Panc1 (cell line): ENCODE measurements at places on chromosomes 6 and 20. TPM values are rescaled to one million over a fixed set of nuclear protein-coding genes. Genes with fewer than 3 reads are reported as not detected.

The LPA gene
- total RNA-seq, result 0.21 TPM

The STMND1 gene
- total RNA-seq, result not detected

The NEURL2 gene
- total RNA-seq, result 3.0 TPM

The CDH26 gene
- total RNA-seq, result 0.46 TPM

The DTNBP1 gene
- total RNA-seq, result 29.3 TPM

DNA sequence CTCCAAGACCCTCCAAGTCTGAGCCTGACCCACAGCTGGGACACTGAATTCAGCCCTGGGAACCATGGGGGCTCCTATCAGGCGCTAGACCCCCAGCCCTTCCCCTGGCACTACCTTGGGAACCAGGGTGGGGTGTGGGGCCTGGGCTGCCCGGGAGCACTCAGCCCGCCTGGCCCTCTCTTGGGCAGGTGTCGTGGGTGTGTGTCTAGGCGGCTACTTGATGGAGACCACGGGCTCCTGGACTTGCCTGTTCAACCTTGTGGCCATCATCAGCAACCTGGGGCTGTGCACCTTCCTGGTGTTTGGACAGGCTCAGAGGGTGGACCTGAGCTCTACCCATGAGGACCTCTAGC is 14.6 kb downstream of the SLC17A9 start:
- no peaks in the 10 kb centered on the region for H3K36me3 ChIP-seq
- H3K4me3 ChIP-seq, result no peak overlapping the region
- no peaks in the 10 kb centered on the region for H3K27me3 ChIP-seq
- no peak overlapping the region for H3K27ac ChIP-seq
- DNase-seq, result no peak
- H3K4me1 ChIP-seq, result no peaks in the 10 kb centered on the region

DNA sequence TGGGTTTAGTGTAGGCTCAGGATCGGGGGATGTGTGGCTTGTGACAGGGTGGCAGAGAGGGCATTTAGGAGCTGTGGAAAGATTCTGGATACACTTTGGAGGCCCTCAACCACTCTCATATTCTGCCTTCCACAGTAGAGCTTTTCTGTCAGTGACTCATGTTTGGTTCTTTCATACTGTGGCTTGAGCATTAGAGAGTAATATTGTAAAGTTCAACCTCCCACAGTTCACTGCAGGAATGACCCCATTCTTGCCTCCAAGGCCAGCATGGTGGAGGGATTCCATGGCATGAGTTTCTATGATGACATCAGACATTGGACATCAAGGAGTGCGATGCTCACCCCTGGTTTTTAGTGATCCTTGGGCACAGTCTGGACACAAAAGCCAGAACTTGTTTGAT is 50.9 kb downstream of the DTD1 start:
- no peaks in the 10 kb centered on the region for H3K27me3 ChIP-seq
- no peaks in the 10 kb centered on the region for H3K36me3 ChIP-seq
- DNase-seq, result no peak
- H3K4me1 ChIP-seq, result no peaks in the 10 kb centered on the region
- no peak overlapping the region for H3K27ac ChIP-seq

DNA sequence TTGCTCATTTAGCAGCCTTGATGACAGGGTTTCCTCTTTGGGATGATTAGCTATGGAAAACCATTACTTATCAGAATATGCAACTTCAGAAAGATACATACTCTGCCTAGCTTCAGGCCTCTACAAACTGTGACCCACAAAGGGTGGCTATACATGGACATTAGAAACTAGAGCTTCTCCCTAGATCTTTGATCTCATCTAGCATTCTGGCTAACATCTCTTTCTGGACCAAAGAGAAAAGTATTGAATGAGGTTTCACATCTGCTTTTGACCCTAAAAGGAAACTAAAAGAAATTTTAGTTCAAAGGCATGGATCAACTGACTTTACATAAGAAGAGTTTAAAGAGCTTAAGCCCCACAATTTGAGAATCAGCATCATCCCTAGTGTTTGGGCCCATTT is 12.4 kb upstream of the HMGN3 start:
- DNase-seq, result no peak
- no peaks in the 10 kb centered on the region for H3K4me1 ChIP-seq
- no peak overlapping the region for H3K27ac ChIP-seq
- no peak overlapping the region for H3K4me3 ChIP-seq
- no peaks in the 10 kb centered on the region for H3K27me3 ChIP-seq

DNA sequence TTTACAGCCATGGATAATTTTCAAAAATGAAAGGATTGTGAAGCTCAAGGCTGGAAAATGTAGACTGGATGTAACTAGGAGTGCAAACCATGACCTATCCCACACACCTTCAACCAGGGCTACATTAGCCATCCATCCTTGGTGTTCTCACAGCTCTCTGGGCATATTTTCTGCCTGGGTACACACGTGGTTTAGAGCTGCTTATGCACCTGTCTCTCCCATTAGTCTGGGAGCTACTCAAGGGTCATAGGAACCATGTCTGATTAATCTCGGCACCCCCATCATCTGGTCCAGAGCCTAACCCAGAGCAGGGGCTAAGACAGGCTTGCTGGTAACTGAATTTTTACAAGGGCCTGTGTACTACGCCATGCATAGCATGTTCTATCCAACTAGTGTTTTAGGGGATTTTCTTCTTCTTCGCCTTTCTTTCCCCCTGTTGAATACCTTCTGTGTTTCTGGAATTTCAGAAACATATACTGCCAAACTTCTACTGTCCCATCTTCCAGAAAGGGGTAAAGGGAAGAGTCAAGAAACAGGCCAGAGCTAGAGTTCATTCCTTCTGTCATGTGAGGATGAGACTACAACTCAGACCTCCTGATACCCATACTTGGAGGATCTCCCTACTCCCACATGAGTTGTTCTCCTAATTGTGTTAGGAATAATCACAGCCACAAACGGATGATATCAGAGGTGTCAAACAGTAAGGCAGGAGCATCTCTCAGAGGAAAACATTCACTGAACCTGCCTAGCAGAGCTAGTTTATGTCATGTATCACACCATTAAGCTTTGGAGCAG is 25.4 kb upstream of the FAM83C start:
- no peak for DNase-seq
- H3K27ac ChIP-seq, result peak overlapping the region; percentile 84
- no peaks in the 10 kb centered on the region for H3K27me3 ChIP-seq
- peaks cover 38% of the 10 kb centered on the region for H3K4me1 ChIP-seq

- no peaks in the 10 kb centered on the region; the same call in 1 of the 2 replicates for H3K27me3 ChIP-seq
- no peak for DNase-seq
- no peaks in the 10 kb centered on the region for H3K4me1 ChIP-seq
- no peak overlapping the region for H3K27ac ChIP-seq
Measured at GRCh38 chr20:42483730-42484303, 705.9 kb downstream of the PTPRT start.

DNA sequence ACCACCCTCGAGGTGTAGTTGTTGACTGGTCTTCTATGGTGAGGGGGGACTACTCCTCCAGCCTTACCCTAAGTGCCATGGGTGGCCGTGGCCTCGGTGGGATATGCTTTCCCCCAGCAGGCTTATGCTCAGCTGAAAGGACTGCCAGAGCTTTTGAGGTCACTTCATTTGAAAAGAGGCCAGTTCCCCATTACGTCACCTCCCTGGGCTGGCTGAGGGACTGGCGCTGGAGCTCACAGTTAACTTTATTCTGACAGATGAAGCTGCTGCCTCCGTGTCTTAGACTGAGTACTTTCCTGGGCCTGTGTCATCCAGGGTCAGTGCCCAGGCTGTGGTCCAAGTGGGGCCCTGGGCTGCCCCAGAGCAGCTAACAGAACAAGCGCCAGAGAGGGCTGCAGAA is 42.8 kb upstream of the PCMTD2 start:
- no peaks in the 10 kb centered on the region for H3K27me3 ChIP-seq
- no peak overlapping the region for H3K4me3 ChIP-seq
- H3K36me3 ChIP-seq, result no peaks in the 10 kb centered on the region
- no peak for DNase-seq
- no peak overlapping the region for H3K27ac ChIP-seq
- H3K4me1 ChIP-seq, result no peaks in the 10 kb centered on the region

- peak overlapping the region; percentile 18; the same call in 1 of the 2 replicates for H3K4me3 ChIP-seq
- peak overlapping the region; percentile 84 for H3K27ac ChIP-seq
- DNase-seq, result no peak
- peaks cover 17% of the 10 kb centered on the region for H3K4me1 ChIP-seq
Measured at GRCh38 chr6:79570129-79571029, 33.1 kb upstream of the LCA5 start.

GRCh38 chr6:45780523-45780922 is 235.1 kb downstream of the CLIC5 start:
- no peaks in the 10 kb centered on the region for H3K4me1 ChIP-seq
- peaks cover 14% of the 10 kb centered on the region for H3K27me3 ChIP-seq
- no peak overlapping the region for H3K27ac ChIP-seq
- H3K36me3 ChIP-seq, result no peaks in the 10 kb centered on the region
- no peak for DNase-seq

DNA sequence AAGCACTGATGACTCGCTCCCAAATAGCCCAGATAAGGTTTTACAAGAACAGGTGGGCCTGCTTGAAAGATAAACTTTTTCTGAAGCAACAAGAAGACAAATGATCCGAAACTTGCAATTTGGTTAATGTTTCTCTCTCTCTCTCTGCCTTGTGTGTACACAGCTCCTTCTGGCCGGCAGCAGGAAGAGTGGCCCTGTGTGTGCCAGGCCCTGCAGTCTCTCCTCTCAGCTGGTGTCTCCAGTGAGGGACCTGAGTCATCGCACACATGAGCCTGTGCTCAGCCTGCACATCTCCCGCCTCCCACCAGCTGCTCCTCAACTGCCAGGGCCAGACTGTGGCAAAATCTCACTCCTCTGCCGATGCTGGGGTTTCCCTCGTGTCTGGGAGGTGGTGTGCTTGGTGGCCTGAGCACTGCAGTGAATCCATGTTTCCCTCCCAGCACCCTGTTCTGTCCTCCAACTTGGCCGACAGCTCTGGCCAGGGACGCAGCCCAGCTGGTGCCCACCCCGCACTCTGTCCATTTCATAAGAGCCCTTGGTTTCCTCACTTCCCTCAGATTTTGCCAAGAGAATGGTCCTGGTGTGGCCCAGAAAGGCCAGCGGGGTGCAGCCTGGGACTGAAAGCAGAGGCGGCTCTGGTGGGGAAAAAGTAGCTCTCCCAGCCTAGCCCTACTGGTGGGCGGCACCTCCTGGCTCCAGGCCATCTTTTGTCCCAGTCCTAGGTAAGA is 49.4 kb downstream of the ERMARD start:
- H3K27ac ChIP-seq, result peak overlapping the region; percentile 51
- H3K4me1 ChIP-seq, result peaks cover 33% of the 10 kb centered on the region
- DNase-seq, result peak; percentile 57
- no peaks in the 10 kb centered on the region for H3K36me3 ChIP-seq
- no peak overlapping the region for H3K4me3 ChIP-seq

GRCh38 chr6:139779988-139780774 is 405.7 kb upstream of the CITED2 start:
- H3K4me3 ChIP-seq, result no peak overlapping the region
- peak overlapping the region; percentile 37; the same call in 1 of the 2 replicates for H3K27ac ChIP-seq
- no peaks in the 10 kb centered on the region for H3K36me3 ChIP-seq
- DNase-seq, result no peak
- peaks cover 7% of the 10 kb centered on the region; the same call in 1 of the 2 replicates for H3K4me1 ChIP-seq

- H3K4me3 ChIP-seq, result no peak overlapping the region
- H3K4me1 ChIP-seq, result peaks cover 15% of the 10 kb centered on the region
- DNase-seq, result no peak
- H3K27ac ChIP-seq, result no peak overlapping the region
Measured at GRCh38 chr20:41000628-41001027, 28.0 kb upstream of the TOP1 start.

GRCh38 chr6:39471954-39472659 is 149.6 kb upstream of the KCNK16 start:
- H3K36me3 ChIP-seq, result no peaks in the 10 kb centered on the region
- H3K4me3 ChIP-seq, result no peak overlapping the region
- no peak overlapping the region for H3K27ac ChIP-seq
- H3K27me3 ChIP-seq, result no peaks in the 10 kb centered on the region

GRCh38 chr6:72151742-72152141 is 265.4 kb downstream of the RIMS1 start:
- no peaks in the 10 kb centered on the region for H3K27me3 ChIP-seq
- H3K27ac ChIP-seq, result no peak overlapping the region
- DNase-seq, result no peak
- H3K36me3 ChIP-seq, result no peaks in the 10 kb centered on the region

GRCh38 chr20:45407783-45408645 is at the start of gene DBNDD2:
DBNDD2 (plus strand) TSS chr20:45408289; CDS start chr20:45408468, 179 bp downstream.
- H3K4me1 ChIP-seq, result no peaks in the 10 kb centered on the region; the same call in 1 of the 2 replicates

DNA sequence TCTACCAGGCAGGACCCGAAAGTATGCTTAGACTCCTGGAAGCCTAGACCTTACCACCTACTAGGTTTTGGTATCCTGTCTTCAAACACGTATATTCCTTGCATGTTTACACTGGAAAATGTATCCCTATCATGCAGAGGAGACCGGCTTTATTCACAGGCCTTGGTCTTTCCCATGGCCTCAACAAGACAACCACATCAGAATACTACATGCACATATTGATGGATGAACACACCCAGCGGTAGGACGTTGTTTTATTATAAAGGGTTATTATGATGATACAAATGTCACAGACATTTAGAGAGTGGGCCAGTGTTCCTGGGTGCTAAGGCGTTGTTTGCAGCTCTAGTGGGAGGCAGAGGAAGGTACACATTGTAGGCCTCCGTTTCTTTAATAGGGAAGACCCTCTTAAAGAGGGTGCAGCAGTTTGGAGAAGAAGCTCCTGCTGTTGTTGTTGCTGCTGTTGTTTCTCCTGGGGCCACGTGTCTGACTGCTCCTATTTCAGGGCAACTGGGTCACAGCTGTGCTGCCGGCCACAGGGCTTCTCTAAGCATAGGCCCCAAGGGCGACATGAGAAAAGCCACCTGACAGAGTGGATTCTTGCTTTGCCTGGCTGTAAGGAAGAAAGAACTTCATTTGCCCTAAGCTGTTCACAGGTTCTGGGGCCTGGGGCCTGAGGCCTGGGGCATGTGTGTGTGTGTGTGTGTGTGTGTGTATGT is 98.3 kb upstream of the SASH1 start:
- no peak overlapping the region for H3K27ac ChIP-seq
- no peaks in the 10 kb centered on the region for H3K4me1 ChIP-seq
- no peak overlapping the region for H3K4me3 ChIP-seq
- no peaks in the 10 kb centered on the region for H3K27me3 ChIP-seq

DNA sequence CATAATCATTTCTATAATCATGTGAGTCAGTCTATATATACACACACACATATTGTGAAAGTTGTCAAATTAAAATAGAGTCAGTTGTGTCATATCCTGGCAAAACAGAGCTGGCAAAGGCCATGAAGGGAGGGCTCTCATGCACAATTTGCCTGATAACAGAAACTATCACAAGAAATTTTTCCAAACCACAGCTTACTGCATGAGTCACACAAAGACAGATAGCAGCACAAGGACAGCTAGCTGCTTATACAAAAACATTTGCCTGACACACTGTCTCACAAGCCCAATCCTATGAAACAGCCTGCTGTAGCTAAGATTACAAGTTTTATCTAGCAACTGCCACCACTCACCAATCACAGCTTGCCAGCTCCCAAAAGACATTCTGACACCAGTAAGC is 848.5 kb upstream of the MAN1A1 start:
- DNase-seq, result no peak
- no peaks in the 10 kb centered on the region for H3K27me3 ChIP-seq
- no peak overlapping the region for H3K27ac ChIP-seq
- H3K4me1 ChIP-seq, result no peaks in the 10 kb centered on the region
- H3K36me3 ChIP-seq, result no peaks in the 10 kb centered on the region

GRCh38 chr6:169529931-169530751 is 171.7 kb downstream of the WDR27 start:
- peak overlapping the region; percentile 32 for H3K27ac ChIP-seq
- H3K4me3 ChIP-seq, result no peak overlapping the region
- H3K27me3 ChIP-seq, result no peaks in the 10 kb centered on the region
- no peaks in the 10 kb centered on the region for H3K36me3 ChIP-seq
- peaks cover 14% of the 10 kb centered on the region; the same call in 1 of the 2 replicates for H3K4me1 ChIP-seq
- no peak for DNase-seq

- no peaks in the 10 kb centered on the region; the same call in 1 of the 2 replicates for H3K4me1 ChIP-seq
- peaks cover 2% of the 10 kb centered on the region; the same call in 1 of the 2 replicates for H3K27me3 ChIP-seq
- no peak overlapping the region for H3K4me3 ChIP-seq
- no peak overlapping the region for H3K27ac ChIP-seq
Measured at GRCh38 chr20:6780433-6781190, 13.1 kb downstream of the BMP2 start.
